ENCODE measurements at places on chromosomes 1 and 21.

GRCh38 chr1:23911921-23912320 lies 1.2 kb downstream of the CNR2 start:
- no peak for DNase-seq

DNA sequence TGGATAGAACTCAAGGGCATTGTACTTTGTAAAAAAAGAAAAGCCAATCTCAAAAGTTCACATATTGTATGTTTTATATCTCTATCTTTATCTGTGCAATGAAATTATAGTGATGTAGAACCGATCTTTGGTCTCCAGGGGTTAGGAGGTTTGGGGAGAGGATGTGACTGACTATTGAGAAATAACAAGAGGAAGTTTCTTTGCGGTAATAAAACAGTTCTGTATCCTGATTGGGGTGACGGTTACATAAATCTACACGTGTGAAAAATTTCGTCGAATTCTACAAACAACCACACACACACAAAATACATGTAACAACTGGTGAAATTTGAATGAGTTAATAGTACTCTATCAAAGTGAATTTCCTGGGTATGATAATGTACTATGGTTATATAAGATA lies 10.6 kb upstream of the OR2T33 start:
- no peak for DNase-seq

- DNase-seq, result no peak
Observed at GRCh38 chr1:7050751-7051665, 265.8 kb downstream of the CAMTA1 start.

- no peak for DNase-seq
Observed at GRCh38 chr1:68346188-68346808, 103.5 kb downstream of the RPE65 start.

- DNase-seq, result no peak
Observed at GRCh38 chr1:229164836-229165735, 105.8 kb upstream of the RAB4A start.

- DNase-seq, result no peak
Observed at GRCh38 chr1:212864201-212864600, 6.1 kb downstream of the FLVCR1 start.

DNA sequence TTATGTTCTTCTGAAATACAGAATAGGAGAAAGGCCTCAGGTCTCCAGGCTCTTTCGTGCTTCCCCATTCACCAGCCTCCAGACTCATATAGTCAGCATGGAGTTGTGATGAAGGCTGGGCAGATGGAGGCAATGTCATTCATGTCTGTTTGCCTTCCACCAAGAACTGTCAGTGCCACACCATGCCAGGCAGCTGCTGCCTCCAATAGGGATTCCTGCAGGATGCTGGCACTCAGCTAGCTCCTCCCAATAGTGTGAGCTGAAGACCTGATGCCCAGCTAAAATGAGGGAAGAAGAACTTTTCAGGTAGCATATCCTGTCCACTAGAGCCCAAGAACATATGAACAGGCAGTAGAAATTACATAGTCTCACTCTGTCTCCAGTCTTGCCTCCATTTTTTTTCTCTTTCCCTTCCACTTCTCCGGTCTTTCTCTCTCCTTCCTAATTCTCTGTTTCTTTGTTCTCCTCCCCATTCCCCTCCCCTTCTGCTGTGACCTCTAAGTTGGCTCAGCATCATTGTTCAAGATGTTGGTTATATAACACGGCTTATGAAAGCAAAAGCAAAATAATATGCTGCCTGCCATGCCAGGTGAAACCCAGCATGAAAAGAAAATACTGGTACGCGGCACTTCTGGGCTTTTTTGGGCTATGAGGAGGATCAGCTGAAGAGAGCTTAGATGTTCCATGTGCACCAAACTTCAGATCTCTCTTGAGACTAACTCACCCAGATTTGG lies 17.3 kb downstream of the GLUL start:
- DNase-seq, result no peak

- no peak for DNase-seq
Observed at GRCh38 chr1:234871039-234871709, 257.5 kb downstream of the TOMM20 start.

DNA sequence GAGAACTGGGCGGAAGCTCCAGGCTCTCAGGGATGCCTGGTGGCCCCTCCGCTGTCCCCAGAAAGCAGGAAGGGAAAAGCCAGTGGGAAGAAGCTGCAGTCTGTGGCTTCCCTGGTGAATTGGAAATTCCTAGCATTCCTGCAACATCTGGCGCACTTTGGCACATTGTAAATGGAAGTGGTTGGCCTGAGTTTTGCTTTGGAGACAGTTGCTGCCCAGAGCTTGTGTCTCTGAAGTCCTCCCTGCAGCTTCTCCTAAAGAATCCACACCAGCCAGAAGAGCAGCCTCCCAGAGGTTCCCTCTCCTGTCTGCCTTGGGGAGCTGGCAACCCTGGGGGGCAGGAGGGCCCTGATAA lies 48.2 kb downstream of the ARHGEF10L start:
- DNase-seq, result no peak

DNA sequence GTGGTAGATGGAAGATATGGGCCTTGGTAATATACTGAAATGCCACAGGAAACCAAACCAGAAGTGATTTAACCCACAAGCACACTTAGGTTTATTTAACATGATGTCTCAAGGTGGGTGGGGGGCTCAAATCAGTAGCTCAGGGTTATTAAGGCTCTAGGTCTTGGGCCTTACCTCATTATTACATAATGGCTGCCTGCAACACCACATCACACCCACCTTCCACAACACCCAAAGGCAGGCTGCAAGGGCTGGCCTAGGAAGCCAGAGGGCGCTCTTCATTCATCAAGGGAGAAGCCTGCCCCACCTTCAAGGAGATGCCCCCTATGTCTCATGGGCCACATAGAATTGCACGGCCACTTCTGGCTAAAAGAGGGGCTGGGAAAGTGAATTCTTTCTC lies 6.0 kb downstream of the TFF1 start:
- no peak for DNase-seq

- DNase-seq, result no peak
Observed at GRCh38 chr1:218426343-218426657, 81.2 kb downstream of the TGFB2 start.

GRCh38 chr21:36582271-36582670 lies 102.3 kb upstream of the CLDN14 start:
- DNase-seq, result no peak

DNA sequence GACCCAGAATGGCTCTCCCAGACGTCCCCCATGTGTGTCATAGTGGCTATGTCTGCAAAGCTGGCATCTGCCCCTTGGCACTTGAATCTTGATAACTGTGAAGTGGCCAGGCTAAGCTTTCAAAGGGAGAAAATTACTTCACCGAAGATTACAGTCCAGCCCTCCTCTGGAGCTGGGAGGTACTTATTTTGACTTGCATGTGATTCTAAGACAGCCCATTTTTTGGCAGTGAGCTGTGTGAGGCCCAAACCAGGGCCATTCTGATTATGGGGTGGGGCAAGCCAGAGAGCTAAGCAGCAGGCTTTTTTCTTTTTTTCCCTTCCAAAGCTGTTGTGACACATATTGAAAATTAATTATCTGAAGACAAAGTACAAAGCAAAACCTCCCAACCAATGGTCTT lies 42.1 kb upstream of the C8B start:
- DNase-seq, result no peak

GRCh38 chr1:111751906-111752575 lies 3.7 kb upstream of the DDX20 start:
- DNase-seq, result no peak

DNA sequence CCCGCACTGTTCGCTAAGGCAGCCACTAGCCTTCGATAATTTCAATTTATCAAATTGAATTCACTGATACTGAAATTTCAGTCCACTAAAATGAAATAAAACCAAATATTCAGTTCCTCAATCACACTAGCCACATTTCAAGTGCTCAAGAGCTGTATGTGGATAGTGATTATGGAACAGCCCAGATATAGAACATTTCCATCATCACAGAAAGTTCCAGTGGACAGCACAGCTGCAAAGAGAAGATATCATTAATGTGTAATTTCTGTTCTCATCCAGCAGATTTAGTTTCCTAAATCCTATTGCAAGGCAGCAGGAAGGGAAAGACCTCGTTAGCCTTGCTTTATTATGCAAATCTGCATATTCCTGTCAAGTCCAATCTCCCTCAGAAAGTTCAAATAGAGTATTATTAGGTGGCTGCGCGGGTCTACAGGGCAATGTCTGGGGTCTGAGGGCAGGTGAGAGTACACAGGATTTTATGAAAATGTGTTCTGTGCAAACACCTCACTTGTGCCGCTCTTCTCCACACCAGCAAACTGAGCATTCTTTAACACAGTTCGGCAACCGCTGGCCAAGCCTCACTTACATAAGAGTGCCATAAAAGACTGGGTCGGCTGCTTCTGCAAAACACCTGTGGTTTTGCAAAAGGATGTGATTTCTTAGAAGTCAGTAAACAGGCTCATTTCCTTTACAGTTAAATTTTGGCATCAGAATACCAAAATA lies 22.4 kb downstream of the CAPZB start:
- peak; percentile 81 for DNase-seq

DNA sequence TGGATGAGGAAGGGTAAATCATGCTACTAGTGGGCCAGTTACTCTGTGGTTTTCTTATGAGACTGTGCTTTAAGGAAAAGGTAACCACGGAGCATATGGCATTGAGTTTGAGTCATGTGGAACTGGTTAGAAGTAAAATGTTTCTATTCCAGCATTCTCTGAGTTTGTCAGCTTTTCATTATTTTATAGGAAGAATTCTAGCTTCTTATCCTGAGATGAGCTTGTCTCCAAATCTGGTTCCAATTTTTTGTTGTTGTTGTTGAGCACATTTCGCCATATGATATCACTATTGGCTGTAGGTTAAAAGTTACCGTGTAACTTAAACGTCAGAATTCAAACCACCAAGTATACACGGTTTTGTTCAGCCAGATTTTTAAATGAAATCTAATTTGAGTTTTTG lies 69.9 kb downstream of the ATF6 start:
- no peak for DNase-seq

DNA sequence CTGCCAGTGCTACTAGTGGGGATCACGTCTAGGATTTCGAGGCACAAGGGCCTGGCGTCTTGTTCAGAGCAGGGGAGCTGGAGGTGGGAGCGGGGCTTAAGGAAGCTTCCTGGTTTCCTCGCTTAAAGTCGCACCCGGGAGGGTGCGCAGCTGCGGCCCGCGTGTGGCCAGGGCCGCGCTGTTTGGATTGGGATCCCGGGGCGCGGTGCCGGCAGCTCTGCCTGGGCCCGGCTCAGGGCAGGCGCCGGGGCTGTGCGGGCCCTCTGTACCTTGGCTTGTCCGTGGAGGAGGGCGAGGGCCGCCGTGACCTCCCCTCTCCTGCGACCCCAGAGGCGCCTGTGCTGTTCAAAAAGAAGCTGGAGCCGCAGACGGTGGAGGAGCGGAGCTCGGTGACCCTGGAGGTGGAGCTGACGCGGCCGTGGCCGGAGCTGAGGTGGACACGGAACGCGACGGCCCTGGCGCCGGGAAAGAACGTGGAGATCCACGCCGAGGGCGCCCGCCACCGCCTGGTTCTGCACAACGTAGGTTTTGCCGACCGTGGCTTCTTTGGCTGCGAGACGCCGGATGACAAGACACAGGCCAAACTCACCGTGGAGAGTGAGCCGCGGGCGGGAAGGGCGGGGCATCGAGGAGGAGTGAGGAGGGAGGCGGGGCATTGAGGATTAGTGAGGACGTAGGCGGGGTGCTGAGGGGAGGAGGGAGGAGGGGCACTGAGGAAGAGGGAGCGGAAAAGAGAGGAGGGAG lies 67.8 kb downstream of the OBSCN start:
- peak; percentile 81 for DNase-seq

DNA sequence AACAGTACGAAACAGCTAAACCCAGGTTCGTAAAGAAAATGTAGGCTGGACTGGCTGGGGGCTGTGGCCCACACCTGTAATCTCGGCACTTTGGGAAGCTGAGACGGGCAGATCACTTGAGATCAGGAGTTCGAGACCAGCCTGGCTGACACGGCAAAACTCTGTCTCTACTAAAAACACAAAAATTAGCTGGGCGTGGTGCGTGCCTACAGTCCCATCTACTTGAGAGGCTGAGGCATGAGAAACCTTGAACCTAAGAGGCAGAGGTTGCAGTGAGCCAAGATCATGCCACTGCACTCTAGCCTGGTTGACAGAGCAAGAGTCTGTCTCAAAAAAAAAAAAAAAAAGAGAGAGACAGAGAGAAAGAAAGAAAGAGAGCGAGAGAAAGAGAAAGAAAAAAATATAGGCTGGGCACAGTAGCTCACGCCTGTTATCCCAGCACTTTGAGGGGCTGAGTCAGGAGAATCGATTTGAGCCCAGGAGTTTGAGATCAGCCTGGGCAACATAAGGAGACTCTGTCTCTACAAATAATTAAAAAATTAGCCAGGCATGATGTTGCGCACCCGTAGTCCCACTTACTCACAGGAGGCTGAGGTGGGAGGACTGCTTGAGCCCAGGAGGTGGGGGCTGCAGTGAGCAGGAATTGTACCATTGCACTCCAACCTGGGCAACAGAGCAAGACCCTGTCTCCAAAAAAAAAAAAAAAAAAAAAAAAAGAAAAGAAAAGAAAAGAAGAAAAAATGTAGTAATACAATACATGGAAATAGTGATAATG lies 35.7 kb downstream of the CAPZB start:
- no peak for DNase-seq

DNA sequence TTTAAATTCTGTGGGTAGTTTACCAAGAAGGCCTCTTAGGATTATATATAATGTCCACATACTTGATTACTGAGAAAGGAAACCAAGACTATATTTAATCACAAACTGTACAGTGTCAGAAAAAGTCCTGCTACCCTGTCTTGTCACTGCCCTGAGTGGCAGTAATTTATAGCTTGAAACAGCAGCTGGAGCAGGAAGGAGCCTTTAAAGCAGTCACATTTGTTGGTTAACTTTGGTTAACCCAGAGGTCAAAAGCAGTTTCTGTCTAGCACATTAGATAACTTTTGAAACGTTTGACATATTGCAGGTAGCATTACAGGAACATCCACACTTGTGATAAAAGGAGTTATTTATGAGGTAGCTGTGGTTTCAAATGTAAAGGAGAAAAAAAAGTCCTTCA lies 161.7 kb downstream of the ROR1 start:
- no peak for DNase-seq

DNA sequence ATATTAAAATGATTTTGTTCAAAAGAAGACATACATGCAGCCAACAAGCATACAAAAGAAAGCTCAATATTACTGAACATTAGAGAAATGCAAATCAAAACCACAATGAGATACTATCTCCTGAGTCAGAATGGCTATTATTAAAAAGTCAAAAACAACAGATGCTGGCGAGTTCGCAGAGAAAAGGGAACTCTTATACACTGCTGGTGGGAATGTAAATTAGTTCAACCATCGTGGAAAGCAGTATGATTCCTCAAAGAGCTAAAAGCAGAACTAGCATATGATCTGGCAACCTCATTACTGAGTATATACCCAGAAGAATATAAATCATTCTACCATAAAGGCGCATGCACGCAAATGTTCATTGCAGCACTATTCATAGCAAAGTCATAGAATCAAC lies 126.0 kb upstream of the HMCN1 start:
- no peak for DNase-seq

GRCh38 chr1:58282623-58283387 lies 263.7 kb downstream of the OMA1 start:
- DNase-seq, result no peak

- DNase-seq, result no peak
Observed at GRCh38 chr1:7450838-7451237, 320.3 kb upstream of the VAMP3 start.

GRCh38 chr1:3858231-3858981 lies 1.1 kb downstream of the DFFB start:
- no peak for DNase-seq
